Neuronal stem cell (in vitro differentiated cells): ENCODE measurements at places on chromosomes 3 and 15.

DNA sequence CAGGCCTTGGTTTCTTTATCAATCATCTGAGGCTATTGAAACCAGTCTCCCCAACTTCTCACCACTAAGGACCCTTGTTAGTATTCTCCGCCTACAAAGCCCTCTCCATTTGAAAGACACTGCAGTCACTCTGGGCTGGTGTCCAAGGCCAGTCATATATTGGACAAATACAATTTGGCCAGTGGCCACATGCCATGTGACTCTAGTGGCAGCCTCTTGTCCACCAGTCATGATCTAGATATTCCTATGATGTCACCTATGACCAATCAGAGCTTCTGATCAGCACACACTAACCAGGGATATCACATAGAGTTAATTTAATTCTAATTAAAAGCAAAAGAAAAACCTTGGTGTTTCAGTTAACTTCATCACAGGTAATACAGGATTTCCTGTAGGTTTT lies 68.2 kb downstream of the RAB11A start:
- no peak for DNase-seq

DNA sequence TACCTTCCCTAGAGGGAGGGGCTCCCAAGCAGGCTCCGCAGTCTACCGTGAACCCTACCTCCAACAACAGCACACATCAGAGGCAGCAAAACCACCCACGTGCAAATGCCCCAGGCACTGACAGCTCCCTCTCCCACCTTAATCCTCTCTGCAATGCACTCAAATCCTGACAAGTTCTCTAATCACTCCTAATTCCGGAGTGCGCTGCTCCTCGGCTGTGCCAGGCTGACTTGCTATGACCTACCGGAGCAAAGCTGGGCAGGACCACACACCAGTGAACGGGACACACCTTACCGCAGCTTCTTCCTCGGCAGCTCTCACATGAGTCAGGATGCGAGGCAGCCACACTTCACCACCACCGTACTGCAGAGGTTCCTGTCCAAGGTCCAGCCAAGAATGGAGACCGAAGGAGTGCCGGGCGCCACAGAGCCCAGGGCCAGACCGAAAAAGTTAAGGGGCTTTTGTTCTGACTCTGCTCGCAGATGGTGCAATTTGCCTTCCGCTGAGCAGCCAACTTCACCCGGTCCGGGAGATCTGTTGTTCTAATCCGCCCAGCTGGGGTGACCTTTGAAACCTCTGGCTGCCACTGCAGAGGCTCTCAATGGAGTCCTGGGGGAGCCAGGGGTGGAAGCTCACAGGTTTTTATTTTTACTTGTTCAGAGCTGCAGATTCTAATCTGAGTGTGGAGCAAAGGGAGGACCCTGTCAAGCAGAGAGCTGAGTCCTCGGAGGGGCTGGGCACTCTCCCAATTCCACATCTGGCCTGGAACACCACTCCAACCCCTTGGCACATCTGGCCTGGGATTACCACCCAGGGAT lies 84.4 kb downstream of the MYLK start:
- peak; percentile 73 for DNase-seq

- DNase-seq = no peak
These were observed 10.5 kb upstream of the PIK3CB start for GRCh38 chr3:138845181-138845601.

GRCh38 chr15:69636169-69636915 lies 183.7 kb downstream of the RPLP1 start:
- DNase-seq = no peak

GRCh38 chr15:77052556-77052955 lies 18.4 kb downstream of the TSPAN3 start:
- DNase-seq = no peak

DNA sequence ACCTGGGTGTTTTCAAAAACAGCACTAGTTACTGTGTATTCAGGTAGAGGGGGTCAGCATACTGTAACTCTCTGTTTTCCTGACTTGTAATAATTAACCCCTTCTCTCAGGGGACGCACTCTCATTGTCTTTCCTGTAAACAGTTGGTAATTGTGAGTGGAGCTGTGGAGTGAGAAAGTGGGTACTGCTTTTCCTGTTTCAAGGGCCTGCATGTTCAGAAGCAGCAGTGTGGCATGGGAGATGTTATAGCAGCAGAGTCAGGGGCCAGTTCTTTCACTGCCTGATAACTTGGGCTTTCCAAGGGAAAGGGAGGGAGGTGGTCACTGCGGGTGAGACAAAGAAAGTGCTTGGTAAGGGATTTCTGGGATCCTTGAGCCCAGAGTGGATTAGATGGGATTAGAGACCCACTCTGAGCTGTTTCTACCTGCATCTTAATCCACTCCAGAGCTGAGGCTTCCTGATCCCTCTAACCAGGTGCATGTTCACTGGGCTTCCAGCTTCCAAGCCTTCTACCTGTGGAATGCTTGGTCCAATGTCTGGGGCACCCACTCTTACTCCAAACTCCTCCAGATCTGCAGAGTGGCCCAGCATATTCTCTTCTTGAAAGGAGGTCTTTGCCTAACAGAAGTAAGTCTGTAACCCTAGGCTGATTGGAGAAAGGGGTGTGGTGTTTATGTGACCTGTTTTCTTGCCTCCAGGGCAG lies 105.2 kb downstream of the RPLP1 start:
- DNase-seq = no peak

- DNase-seq = no peak
These were observed 110.2 kb downstream of the RBPMS2 start for GRCh38 chr15:64665179-64665578.

GRCh38 chr3:41324156-41324475 lies 124.8 kb downstream of the CTNNB1 start:
- no peak for DNase-seq

GRCh38 chr3:37458162-37459120 lies 284.1 kb upstream of the LRRFIP2 start:
- DNase-seq = no peak
